Suppressor macrophage treated with lipopolysaccharide for 1 hour (primary cell): ENCODE measurements at places on chromosomes 5 and 9.

GRCh38 chr9:20125727-20126126 is 336.9 kb upstream of the SLC24A2 start:
- no peak for DNase-seq

- no peak for DNase-seq
Observed at GRCh38 chr9:125472926-125473701, 211.5 kb downstream of the GAPVD1 start.

- DNase-seq, result no peak
Observed at GRCh38 chr9:113989017-113989713, 88.9 kb downstream of the AMBP start.

- no peak for DNase-seq
Observed at GRCh38 chr5:67453111-67453905, 256.7 kb upstream of the CD180 start.

- DNase-seq, result no peak
Observed at GRCh38 chr5:161432798-161433197, 113.7 kb downstream of the GABRB2 start.

DNA sequence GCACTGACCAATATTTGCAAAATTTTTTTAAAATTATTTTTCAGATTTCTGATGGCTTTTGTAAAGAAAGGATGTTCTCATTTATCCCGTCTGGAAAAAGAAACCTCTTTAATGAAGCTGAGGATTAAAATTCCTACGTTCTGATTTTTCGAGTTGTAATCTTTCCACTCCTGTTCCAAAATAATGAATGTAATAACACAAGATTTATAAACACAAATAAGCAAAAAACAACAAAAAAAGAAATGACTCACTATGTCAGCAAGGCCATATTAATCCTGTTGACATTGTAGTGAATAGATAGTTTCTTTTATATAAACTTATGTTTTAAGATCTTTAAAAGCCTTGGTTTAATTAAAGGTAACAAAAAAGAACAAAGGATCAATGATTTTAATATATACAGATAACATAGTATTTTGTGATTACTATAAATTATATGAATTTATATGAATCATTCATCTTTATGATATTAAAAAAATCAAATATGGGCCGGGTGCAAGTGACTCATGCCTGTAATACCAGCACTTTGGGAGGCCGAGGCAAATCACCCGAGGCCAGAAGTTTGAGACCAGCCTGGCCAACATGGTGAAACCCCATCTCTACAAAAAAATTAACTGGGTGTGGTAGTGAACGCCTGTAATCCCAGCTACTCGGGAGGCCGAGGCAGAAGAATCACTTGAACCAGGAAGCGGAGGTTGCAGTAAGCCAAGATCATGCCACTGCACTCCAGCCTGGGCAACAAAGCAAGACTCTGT is 336.6 kb upstream of the DAB2 start:
- DNase-seq, result no peak

GRCh38 chr5:126445502-126446174 is 22.4 kb downstream of the GRAMD2B start:
- DNase-seq, result no peak

GRCh38 chr5:149082271-149082670 is 19.4 kb upstream of the SH3TC2 start:
- DNase-seq, result no peak

DNA sequence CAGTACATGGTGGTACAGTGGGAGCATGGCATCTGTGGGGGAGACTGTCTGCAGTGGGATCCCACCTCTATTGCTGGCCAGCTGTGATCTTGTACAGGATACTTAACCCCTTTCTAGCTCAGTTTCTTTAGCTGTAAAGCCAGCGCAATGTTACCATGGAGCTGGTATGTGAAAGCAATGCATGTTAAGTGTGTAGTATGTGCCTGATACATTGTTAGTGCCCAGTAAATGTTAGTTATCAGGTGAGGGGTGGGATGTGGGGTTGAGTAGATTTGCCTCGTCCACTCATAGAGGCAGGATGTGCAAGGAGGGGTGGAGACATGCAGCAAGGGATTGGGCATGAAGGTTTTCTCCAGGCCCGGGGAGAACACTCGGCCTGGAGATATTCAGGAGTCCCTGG is 12.3 kb downstream of the ZBED3 start:
- no peak for DNase-seq

DNA sequence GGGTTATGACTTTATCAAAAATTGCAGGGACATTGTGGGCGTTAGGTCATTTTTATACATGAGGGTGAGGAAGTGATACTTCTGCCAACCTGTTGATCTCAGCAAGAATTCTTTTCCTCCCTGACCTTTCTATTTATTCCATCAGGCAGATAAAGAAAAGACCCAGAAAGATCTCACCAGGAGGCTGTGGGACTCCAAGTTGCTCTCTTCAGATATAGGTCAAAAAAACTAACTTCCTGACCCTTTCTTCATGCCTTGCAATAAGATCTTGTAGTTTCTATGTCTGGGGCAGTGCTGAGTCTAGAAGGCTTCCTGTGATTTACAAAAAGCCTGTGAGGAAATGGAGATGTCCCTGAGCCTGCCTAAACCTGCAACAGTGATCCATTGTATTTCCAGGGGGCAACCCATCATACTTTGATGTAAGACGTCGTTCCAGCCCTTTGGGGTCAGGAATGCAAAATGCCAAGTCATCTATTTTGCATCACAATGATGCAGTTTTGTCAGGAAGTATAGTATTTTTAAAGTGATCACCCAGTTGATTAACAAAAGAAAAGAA is 22.0 kb upstream of the PIK3R1 start:
- DNase-seq, result peak; percentile 44

- no peak for DNase-seq
Observed at GRCh38 chr5:21826884-21827283, 1026.3 kb downstream of the CDH12 start.

DNA sequence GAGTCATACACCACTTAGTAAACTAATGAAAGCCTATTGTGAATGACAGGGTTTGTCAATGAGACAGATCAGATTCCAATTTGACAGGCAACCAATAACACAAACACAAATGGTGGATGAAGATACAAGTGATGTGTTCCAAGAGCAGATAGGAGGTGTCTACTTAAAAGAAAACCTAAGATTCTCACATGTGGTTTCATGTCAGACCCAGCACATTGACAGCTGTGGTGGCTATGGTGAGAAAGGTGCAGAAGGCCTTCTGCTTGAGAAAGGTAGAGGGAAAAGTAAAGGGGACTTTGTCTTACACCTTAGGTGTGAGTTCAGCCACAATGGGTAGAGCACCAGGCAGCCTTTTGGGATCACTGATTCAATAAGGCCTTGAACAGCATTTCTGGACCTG is 11.2 kb downstream of the ANKRD31 start:
- no peak for DNase-seq
